H7 (cell line): ENCODE measurements at places on chromosomes 7 and 10. TPM values are rescaled to one million over a fixed set of nuclear protein-coding genes. Genes with fewer than 3 reads are reported as not detected.

AMPH gene
- 2.3 and 2.8 TPM in 2 replicates for total RNA-seq

RASA4B gene
- 3.2 and 5.9 TPM in 2 replicates for total RNA-seq

PDCD11 gene
- 55.7 and 56.2 TPM in 2 replicates for total RNA-seq

GRCh38 chr10:131692176-131692575, 208.6 kb upstream of the PPP2R2D start:
- no peak for DNase-seq

GRCh38 chr10:24988831-24989640, 26.9 kb downstream of the ENKUR start:
- no peak for DNase-seq
